Activated CD8-positive, alpha-beta memory T cell treated with anti-CD3 and anti-CD28 coated beads, Interleukin-2, amount 50 U/mL, for 48 hours (primary cell): ENCODE measurements at places on chromosomes 11 and 22.

DNA sequence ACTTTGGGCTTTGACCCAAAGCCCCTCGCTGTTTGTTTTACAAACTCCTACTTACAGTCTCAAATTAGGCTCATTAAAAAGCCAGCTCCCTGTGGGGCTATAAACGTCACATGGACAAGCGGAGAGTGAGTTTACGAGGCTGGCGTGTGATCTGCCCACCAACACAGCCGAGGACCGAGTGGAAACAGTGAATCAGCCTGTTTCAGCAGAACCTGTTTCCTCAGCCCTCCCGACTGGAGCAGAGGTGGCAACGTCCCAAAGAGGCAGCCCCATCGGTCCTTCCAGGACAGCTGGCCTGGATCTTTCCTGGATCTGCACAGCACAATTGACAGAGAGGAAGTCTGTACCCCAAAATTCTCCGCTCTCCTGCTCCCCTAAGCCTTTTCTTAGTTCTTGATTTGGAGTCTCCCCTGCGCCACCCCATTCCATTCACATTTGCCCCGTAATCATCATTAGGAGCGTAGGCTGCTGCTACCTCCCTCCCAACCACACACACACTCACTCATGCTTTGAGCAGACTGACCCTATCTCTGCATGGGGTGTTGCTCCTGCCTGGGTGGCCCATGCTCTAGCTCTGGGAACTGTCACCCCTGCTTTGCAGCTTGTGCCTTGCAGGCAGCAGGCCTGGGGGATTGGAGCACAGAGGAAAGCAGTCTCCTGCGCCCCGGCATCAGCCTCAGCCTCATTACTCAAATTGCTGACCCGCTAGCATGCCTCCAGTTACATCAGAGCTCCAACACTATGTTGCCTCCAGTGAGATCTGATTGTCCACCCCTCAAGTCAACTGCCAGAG lies 117.8 kb downstream of the NAT10 start:
- DNase-seq, result no peak

- DNase-seq, result no peak
These were observed 819.9 kb downstream of the FAM181B start for GRCh38 chr11:81913793-81914192.

- no peak for DNase-seq
These were observed 50.0 kb downstream of the FAM168A start for GRCh38 chr11:73547706-73548595.

GRCh38 chr22:47215851-47216250 lies 453.4 kb downstream of the TBC1D22A start:
- peak; percentile 6 for DNase-seq

- DNase-seq, result no peak
These were observed 264.2 kb downstream of the TMEM135 start for GRCh38 chr11:87301785-87302540.
